A673 (cell line): ENCODE measurements at places on chromosomes 11 and 22. TPM values are rescaled to one million over a fixed set of nuclear protein-coding genes. Genes with fewer than 3 reads are reported as not detected.
A peak's percentile ranks its signal among the peaks of the same experiment; 100 is the strongest.

DNA sequence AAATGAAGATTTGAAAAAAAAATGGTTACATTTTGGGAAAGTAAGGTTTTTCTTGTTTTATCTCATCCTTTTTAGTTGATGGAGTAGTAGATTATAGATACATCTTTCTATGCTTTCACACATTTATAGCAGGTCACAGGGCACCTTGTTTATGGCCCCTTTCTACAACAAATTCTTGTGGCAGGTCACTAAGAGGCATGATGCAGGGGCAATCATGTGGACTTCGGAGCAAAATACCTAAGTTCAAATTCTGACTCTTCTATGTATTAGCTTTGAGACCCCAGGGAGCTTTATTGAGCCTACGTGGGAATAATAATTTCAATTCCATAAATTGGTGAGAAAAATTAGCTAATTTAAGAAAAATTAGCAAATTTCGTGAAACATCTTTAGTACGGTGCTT is 177.4 kb downstream of the DSCAML1 start:
- no peak for DNase-seq
- no peak overlapping the region for H3K4me3 ChIP-seq
- H3K4me1 ChIP-seq = no peaks in the 10 kb centered on the region
- peaks cover 17% of the 10 kb centered on the region for H3K27me3 ChIP-seq

GRCh38 chr11:115996125-115996807 is 492.1 kb upstream of the CADM1 start:
- no peak for DNase-seq
- no peak overlapping the region for H3K4me3 ChIP-seq
- no peaks in the 10 kb centered on the region for H3K4me1 ChIP-seq
- no peaks in the 10 kb centered on the region for H3K27me3 ChIP-seq

- H3K27ac ChIP-seq = no peak overlapping the region
- H3K36me3 ChIP-seq = no peaks in the 10 kb centered on the region
- no peaks in the 10 kb centered on the region for H3K27me3 ChIP-seq
- H3K4me3 ChIP-seq = no peak overlapping the region
- DNase-seq = no peak
- H3K4me1 ChIP-seq = peaks cover 6% of the 10 kb centered on the region
Measured at GRCh38 chr11:113176599-113177360, 137.6 kb upstream of the TTC12 start.

DNA sequence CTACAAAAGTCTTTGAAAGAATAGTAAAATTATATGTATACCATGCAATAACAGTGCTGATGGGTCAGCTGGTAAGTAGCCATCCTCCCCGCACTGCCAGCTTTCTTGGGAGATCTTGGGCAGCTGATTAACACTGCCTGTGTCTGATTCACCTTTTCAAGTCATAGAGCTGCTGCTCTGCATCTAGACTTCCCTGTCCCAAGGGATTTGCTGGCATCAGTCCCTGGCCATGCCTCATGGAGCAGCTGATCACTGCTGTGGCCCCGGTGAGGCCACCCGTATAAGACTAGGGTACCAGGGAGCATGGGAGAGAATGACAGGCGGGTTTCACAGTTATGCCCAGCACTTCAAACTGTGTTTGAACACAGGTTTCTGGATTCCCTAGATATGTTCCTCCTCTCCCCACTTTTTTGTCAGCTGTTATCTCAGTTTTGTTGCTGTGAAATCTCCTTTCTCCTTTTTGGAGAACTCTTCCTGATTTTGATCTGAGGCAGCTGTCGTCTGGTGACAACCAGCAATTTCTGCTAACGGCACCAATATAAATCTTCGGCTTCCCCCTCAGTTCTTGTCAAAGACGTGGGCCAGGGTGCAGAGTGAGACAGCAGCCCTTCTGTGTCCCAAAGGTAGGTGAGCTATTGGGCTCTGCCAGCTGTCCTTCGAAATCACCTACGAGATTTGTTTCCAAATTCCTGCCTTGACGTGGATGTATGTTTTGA is 438.9 kb downstream of the NTM start:
- no peaks in the 10 kb centered on the region for H3K36me3 ChIP-seq
- peaks cover 38% of the 10 kb centered on the region for H3K4me1 ChIP-seq
- peak; percentile 34 for DNase-seq
- no peak overlapping the region for H3K27ac ChIP-seq
- peaks cover 64% of the 10 kb centered on the region for H3K27me3 ChIP-seq
- no peak overlapping the region for H3K4me3 ChIP-seq

- H3K4me3 ChIP-seq = no peak overlapping the region
- no peaks in the 10 kb centered on the region for H3K27me3 ChIP-seq
- H3K27ac ChIP-seq = no peak overlapping the region
- H3K4me1 ChIP-seq = peaks cover 7% of the 10 kb centered on the region
- H3K36me3 ChIP-seq = no peaks in the 10 kb centered on the region
Measured at GRCh38 chr11:91421641-91422040, 803.0 kb upstream of the FAT3 start.

GRCh38 chr11:2369320-2369719 is 7.8 kb upstream of the CD81 start:
- no peak overlapping the region for H3K4me3 ChIP-seq
- no peaks in the 10 kb centered on the region for H3K36me3 ChIP-seq
- no peaks in the 10 kb centered on the region for H3K27me3 ChIP-seq
- no peak overlapping the region for H3K27ac ChIP-seq

CDC42BPG gene
- total RNA-seq = 4.6 and 6.6 TPM in 2 replicates

MYOD1 gene
- not detected in 2 replicates for total RNA-seq

PGA5 gene
- not detected in 2 replicates for total RNA-seq

DNA sequence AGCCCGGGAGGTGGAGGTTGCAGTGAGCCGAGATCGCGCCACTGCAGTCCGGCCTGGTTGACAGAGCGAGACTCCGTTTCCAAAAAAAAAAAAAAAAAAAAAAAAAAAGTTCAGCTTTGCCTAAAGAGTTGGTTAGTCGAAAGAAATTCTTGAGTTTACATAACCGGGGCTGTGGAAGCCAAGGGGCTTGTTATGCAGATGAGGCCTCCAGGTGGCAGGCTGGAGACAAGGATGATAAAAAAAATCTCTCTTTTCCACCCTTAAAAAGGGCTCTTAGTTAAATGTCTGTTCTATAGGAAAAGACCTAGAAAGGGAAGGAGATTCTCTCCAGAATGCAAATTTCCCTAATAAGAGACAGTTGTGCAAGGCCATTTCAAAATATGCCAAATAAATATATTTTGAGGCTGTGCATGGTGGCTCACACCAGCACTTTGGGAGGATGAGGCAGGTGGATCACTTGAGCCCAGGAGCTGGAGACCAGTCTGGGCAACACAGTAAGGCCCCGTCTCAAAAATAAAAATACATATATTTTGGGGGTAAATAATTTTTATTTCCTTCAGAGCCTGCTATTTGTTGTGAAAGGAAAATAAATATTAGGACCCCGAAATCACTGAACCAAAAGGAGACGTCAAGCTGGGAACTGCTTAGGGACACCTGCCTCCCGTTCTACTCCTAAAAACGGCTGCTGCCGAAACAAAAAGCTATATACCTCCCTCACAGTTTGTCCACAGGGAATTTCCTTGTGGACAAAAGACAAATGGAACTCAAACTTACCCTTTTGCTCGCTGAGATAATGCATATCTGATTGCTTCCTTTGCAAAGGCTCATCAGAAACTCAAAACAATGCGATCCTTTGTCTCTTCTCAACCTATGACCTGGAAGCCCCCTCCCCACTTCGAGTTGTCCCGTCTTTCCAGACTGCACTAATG is 2.4 kb upstream of the IFITM2 start:
- no peak overlapping the region for H3K4me3 ChIP-seq
- peaks cover 16% of the 10 kb centered on the region for H3K4me1 ChIP-seq
- DNase-seq = peak; percentile 64
- H3K36me3 ChIP-seq = no peaks in the 10 kb centered on the region
- no peaks in the 10 kb centered on the region for H3K27me3 ChIP-seq
- H3K27ac ChIP-seq = no peak overlapping the region

DNA sequence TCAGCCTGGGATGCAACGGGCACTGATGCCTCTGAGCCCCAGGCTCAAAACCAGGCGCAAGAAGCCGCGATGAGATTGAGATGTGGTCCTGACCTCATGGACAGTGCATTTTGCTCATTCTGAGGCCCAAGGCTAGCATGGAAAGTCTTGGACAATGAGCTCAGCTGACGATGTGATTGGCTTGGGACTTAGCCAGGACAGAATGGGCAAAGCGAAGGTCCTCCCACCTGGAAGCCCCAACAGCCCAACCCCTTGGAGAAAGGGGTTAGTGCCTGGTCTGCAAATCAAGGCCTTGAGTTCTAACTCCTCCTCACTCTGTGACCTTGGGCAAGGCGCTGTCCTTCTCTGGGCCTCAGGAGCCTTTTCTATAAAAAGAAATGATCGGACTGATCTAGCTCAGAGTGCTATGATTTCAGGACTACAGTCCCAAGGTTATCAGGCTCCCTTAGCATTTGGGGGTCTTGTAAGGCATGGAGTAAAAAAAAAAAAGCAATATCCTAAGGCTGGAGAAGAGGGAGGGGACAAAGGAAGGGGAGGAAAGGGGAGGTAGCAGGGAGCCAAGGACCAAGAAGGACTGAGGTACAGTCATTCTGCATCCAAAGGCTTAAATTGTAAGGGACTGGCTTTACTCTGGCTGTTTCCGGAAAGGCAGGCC is 2.7 kb downstream of the SLC43A3 start:
- no peaks in the 10 kb centered on the region for H3K36me3 ChIP-seq
- no peaks in the 10 kb centered on the region for H3K27me3 ChIP-seq
- H3K4me3 ChIP-seq = no peak overlapping the region
- H3K4me1 ChIP-seq = peaks cover 28% of the 10 kb centered on the region
- DNase-seq = no peak
- H3K27ac ChIP-seq = peak overlapping the region; percentile 43

- no peaks in the 10 kb centered on the region for H3K27me3 ChIP-seq
- peaks cover 10% of the 10 kb centered on the region for H3K4me1 ChIP-seq
- H3K36me3 ChIP-seq = peaks cover 50% of the 10 kb centered on the region
- no peak for DNase-seq
Measured at GRCh38 chr11:70205049-70205725, 2.1 kb downstream of the FADD start.

DNA sequence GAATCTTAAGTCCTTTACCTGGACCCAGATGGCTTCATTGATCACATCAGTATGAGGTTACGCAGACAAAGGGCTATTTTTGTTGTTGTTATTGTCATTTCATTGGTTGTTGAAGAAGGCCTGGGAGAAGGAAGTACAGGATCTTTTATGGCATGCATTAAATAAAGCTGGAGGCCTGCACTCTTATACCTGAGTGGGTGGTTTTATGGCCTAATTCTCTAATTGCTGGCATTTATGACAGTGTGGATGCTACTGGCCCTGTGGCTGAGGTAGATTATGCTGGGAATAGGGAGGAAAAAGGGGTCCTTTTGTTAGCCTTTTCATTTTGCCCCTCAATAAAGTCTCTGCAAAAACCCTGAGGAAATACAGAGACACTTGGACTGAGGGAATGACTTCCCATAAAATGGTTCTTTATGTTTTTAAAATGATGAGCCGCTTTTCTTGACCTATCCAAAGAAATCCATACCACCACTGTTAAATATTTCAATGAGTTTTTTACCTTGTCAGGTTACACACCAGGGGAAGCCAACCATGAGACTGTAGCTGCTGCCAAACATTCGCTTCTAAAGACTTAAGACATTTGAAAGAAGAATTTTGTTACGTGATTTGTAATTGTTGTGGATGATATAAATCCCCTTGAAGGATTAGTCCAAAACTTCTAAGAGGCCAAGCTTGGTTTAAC is 6.8 kb downstream of the KMT2A start:
- peaks cover 44% of the 10 kb centered on the region for H3K4me1 ChIP-seq
- H3K36me3 ChIP-seq = peaks cover 17% of the 10 kb centered on the region
- no peak overlapping the region for H3K27ac ChIP-seq
- H3K27me3 ChIP-seq = no peaks in the 10 kb centered on the region
- no peak for DNase-seq
- H3K4me3 ChIP-seq = no peak overlapping the region

GRCh38 chr11:131867457-131868257 is 497.2 kb downstream of the NTM start:
- no peaks in the 10 kb centered on the region for H3K36me3 ChIP-seq
- H3K27ac ChIP-seq = peak overlapping the region; percentile 43
- peak; percentile 91 for DNase-seq
- H3K27me3 ChIP-seq = no peaks in the 10 kb centered on the region
- peaks cover 35% of the 10 kb centered on the region for H3K4me1 ChIP-seq

DNA sequence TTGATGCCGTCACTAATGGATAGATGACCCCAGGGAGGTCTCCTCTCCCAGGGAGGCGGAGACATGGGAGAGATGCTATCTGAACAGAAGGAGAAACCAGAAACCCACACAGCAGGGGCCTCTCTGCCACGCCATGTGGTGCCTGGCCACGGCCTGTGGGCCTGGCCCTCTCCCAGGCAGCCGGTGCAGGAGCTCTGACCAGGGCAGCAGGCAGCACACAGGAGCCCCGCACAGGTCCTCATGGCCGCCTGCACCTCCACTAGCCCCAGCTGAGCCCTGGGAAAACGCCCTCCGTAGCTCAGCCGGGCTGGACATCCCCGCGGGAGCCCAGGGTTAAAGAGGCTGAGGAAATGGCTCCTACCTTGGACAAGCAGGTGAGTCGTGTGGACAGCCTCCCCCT is 19.8 kb downstream of the IGSF9B start:
- H3K36me3 ChIP-seq = no peaks in the 10 kb centered on the region
- no peak overlapping the region for H3K4me3 ChIP-seq
- H3K4me1 ChIP-seq = no peaks in the 10 kb centered on the region

CCDC88B gene
- total RNA-seq = 0.47 and 0.76 TPM in 2 replicates

NXPE4 gene
- total RNA-seq = not detected in 2 replicates

NCR3LG1 gene
- 5.0 and 5.8 TPM in 2 replicates for total RNA-seq

YPEL1 gene
- total RNA-seq = 3.6 and 7.5 TPM in 2 replicates

NUCB2 gene
- total RNA-seq = 39.6 and 46.2 TPM in 2 replicates

MS4A3 gene
- not detected in 2 replicates for total RNA-seq

- H3K27me3 ChIP-seq = peaks cover 4% of the 10 kb centered on the region
- no peaks in the 10 kb centered on the region for H3K4me1 ChIP-seq
- no peak overlapping the region for H3K4me3 ChIP-seq
- DNase-seq = peak; percentile 42
Measured at GRCh38 chr11:1202154-1202775, 20.6 kb upstream of the MUC5B start.

DNA sequence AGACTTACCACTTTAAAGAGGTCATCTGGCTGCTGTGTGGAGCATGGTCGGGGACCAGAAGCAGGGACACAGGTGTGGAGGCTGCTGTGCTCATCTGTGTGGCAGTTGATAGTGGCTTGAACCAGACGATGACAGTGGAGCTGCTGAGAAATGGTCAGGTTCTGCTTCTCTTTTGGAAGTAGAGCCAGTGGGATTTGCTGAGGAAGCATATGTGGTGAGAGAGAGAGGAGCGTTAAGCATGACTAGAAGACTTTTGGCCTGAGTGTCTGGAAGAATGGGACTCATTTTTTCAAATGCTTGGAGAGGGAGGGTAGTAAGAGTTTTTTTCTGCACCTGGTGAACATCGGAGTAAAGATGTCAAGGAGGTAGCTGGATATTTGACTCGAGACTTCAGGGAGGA is 12.5 kb upstream of the SREBF2 start:
- H3K4me1 ChIP-seq = peaks cover 14% of the 10 kb centered on the region
- no peaks in the 10 kb centered on the region for H3K27me3 ChIP-seq
- peak overlapping the region; percentile 22 for H3K27ac ChIP-seq
- no peak overlapping the region for H3K4me3 ChIP-seq

DNA sequence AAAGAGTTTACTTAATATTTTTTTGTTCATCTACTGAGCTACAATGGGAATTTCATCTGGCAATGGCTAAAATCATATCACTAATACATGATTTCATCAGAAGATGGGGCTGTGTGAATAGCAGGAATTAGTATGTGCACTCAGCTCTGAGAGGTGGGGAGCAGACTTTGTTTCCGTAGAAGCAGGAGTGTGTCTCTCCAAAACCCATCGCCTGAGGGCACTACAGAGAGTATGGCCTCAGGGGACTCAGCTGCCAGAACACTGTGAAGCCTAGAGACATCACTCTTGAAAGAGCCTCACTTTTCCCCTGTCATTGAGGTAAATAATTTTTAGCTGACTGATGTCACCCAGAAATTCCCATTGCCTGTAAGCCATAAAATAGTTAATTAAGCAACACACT is 261.4 kb upstream of the ISX start:
- H3K4me1 ChIP-seq = no peaks in the 10 kb centered on the region
- no peaks in the 10 kb centered on the region for H3K27me3 ChIP-seq
- no peak overlapping the region for H3K27ac ChIP-seq
- no peak overlapping the region for H3K4me3 ChIP-seq
- DNase-seq = peak; percentile 25
